ENCODE measurements at places on chromosomes 7 and 10. TPM values are rescaled to one million over a fixed set of nuclear protein-coding genes. Genes with fewer than 3 reads are reported as not detected.

AUTS2 gene
- 75.5 TPM for total RNA-seq

PON3 gene
- 20.9 TPM for total RNA-seq

PHKG1 gene
- total RNA-seq = 2.8 TPM

IDI2 gene
- total RNA-seq = 1.1 TPM

LRRD1 gene
- 14.8 TPM for total RNA-seq

SHLD2 gene
- 19.1 TPM for total RNA-seq

CDK13 gene
- total RNA-seq = 140 TPM

INHBA gene
- 8.0 TPM for total RNA-seq

MBL2 gene
- total RNA-seq = 0.12 TPM

DNA sequence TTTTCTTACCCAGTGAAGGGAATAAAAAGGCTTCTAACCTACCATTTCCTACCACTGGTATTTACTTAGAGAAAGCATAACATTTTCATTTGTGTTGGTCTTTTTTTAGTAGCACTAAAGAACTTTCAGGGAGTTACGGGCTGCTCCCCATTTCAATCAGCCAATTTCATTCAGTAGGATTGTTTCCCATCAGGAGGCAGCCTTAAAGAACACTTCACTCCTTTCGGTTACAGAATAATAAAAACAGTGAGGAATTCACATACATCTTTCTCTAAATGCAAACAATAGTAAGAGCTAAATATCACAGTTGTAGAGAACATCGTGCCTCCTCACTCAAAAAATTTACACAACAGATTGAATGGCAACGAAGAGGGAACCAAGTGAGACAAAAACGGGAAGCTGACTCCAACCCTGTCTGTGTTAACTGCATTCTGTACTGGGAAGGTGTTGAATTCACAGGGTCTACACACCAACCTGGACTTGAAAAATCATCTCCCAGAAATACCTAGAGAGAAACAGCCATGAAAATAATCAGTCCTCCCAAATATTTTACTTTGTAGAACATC is 55.5 kb upstream of the ABLIM1 start:
- H3K4me1 ChIP-seq = peaks cover 6% of the 10 kb centered on the region
- no peak overlapping the region for H3K4me3 ChIP-seq
- no peaks in the 10 kb centered on the region for H3K36me3 ChIP-seq

- H3K27ac ChIP-seq = no peak overlapping the region
- peaks cover 7% of the 10 kb centered on the region for H3K4me1 ChIP-seq
Observed at GRCh38 chr10:1102416-1102815, 46.2 kb downstream of the WDR37 start.

DNA sequence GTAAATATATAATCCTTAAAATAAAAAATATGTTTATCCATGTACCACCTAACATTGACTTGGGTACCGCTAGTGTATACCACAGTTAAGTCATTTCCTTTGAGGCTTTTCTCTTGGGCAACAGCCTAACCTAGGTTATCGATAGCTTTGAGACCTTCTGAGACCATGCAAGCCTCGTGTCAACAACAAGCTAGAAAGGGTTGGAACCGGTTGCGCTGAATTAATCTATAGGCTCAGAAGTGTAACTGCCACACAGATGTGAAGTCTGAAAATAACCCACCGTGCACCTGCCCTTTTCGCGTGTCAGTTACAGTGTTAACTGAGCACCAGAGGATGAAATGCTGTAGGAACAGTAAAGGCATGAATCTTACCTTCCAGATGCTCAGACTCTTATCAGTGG is 59.8 kb downstream of the ARID5B start:
- no peak overlapping the region for H3K4me3 ChIP-seq
- no peaks in the 10 kb centered on the region for H3K36me3 ChIP-seq
- peaks cover 6% of the 10 kb centered on the region for H3K4me1 ChIP-seq
- no peaks in the 10 kb centered on the region for H3K27me3 ChIP-seq
- H3K27ac ChIP-seq = no peak overlapping the region
- no peak for DNase-seq

DNA sequence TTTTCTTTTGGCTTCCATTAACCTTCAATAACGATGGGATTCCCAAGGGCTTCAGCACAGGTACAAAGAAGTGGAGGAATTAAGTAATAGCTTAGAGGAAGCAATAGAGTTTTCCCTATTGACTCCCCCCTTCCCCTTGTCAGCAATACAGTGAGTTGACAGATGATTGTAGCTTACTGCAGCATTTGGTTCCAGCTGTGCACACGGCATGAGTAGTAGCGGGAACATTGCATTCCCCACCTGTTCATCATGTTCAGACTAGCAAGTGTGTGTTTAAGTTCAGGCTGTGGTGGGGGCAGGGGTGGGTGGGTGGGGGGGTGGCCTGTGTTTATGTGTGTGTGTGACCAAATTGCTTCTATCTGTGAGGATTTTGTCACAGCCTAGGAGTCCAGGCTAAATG is 4.6 kb upstream of the ADRA2A start:
- H3K4me3 ChIP-seq = no peak overlapping the region
- H3K27me3 ChIP-seq = no peaks in the 10 kb centered on the region
- H3K4me1 ChIP-seq = no peaks in the 10 kb centered on the region

GRCh38 chr10:24643679-24644209 is 79.9 kb downstream of the ARHGAP21 start:
- no peak overlapping the region for H3K4me3 ChIP-seq
- H3K27me3 ChIP-seq = no peaks in the 10 kb centered on the region
- DNase-seq = no peak
- H3K36me3 ChIP-seq = no peaks in the 10 kb centered on the region

GRCh38 chr10:117710181-117710798 is 167.7 kb downstream of the EMX2 start:
- no peak overlapping the region for H3K4me3 ChIP-seq
- no peak overlapping the region for H3K27ac ChIP-seq
- no peaks in the 10 kb centered on the region for H3K4me1 ChIP-seq
- no peaks in the 10 kb centered on the region for H3K27me3 ChIP-seq
- peak; percentile 37 for DNase-seq

DNA sequence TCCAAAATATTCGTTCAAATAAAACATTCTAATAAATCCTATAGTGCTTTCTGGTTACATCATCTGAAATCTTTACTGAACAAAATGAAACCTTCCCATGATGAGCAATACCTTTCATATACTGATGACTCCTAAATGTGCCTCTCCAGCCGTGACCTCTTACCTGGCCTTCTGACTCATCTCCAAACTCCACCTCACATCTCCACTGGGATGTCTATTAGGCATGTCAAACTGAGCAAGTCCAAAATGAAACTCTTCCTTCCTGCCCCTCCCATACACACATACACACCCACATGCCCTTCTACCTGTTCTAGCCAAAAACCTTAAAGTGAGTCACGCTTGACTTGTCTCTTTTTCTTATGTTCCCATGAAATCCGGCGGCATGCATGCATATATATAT is 22.9 kb downstream of the GSAP start:
- no peaks in the 10 kb centered on the region for H3K36me3 ChIP-seq
- H3K27ac ChIP-seq = no peak overlapping the region
- no peak overlapping the region for H3K4me3 ChIP-seq
- H3K4me1 ChIP-seq = no peaks in the 10 kb centered on the region
- no peaks in the 10 kb centered on the region for H3K27me3 ChIP-seq

- H3K27ac ChIP-seq = no peak overlapping the region
- no peaks in the 10 kb centered on the region for H3K36me3 ChIP-seq
- H3K27me3 ChIP-seq = no peaks in the 10 kb centered on the region
- no peak overlapping the region for H3K4me3 ChIP-seq
- no peaks in the 10 kb centered on the region for H3K4me1 ChIP-seq
Observed at GRCh38 chr10:14451341-14451740, 120.6 kb upstream of the FRMD4A start.

GRCh38 chr7:151676759-151677158 is 157.1 kb upstream of the RHEB start:
- peaks cover 7% of the 10 kb centered on the region for H3K4me1 ChIP-seq
- no peak overlapping the region for H3K27ac ChIP-seq
- DNase-seq = no peak
- H3K27me3 ChIP-seq = no peaks in the 10 kb centered on the region

GRCh38 chr7:17042211-17042610 is 160.4 kb upstream of the AGR3 start:
- no peak overlapping the region for H3K27ac ChIP-seq
- DNase-seq = no peak
- H3K4me3 ChIP-seq = no peak overlapping the region
- no peaks in the 10 kb centered on the region for H3K27me3 ChIP-seq
- no peaks in the 10 kb centered on the region for H3K36me3 ChIP-seq

DNA sequence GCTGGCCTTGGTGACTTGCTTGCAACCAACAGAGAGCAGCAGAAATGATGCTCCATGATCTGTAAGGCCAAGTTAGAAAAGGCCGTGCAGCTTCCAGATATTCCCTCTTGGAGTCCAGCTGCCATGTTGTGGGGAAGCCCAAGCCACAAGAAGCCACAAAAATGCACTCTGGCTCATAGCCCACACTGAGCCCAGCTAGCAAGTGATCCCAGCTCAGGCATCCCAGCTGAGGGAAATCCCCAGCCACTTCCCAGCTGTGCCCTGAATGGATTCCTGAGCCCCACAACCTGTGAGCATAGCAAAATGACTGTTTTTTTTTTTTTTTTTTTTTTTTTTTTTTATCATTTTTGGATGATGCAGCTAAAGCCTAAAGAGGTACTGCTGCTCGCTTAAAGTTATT is 11.1 kb upstream of the SDK1 start:
- H3K27ac ChIP-seq = no peak overlapping the region
- H3K4me3 ChIP-seq = no peak overlapping the region
- H3K27me3 ChIP-seq = no peaks in the 10 kb centered on the region
- H3K36me3 ChIP-seq = no peaks in the 10 kb centered on the region

DNA sequence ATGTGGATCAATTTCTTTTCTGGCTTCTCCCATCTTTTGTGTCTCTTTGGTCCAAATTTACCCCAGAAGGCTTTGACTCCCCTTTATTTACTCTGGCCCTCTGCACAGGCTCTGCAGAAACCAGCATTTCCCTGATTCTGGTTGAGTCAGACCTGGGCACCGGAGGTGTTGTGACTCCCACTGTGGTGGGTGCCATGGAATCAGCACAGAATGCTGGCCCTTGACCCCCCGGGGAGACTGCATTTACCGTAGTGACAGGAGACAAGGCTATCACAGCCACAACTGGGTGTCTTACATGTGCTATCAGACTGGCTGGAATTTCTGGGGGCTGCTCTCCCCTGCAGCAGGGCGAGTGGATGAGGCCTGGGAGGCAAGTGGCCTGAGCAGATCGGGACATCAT is 37.6 kb downstream of the PLXDC2 start:
- H3K27ac ChIP-seq = no peak overlapping the region
- DNase-seq = no peak
- H3K4me1 ChIP-seq = no peaks in the 10 kb centered on the region
- no peaks in the 10 kb centered on the region for H3K36me3 ChIP-seq
- H3K27me3 ChIP-seq = no peaks in the 10 kb centered on the region

DNA sequence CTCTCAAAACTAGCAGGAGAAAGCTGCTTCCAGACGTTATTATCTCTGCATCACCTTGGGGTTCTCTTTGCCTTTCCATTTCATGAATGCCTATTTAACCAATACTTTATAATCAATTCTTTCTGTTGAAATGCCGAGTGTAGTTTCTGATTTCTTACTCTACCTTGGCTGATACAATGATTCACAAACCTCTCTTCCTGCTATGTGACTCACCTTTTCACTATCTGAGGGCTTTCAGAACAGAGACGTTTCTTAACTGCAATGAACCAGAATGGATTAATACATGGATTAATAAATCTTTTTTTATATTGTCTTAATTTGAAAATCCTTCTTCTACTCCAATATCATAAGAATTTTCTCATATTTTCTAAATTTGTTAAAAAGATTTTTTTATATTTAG is 46.4 kb upstream of the ZNF746 start:
- H3K27ac ChIP-seq = no peak overlapping the region
- no peaks in the 10 kb centered on the region for H3K4me1 ChIP-seq
- no peaks in the 10 kb centered on the region for H3K27me3 ChIP-seq
- H3K36me3 ChIP-seq = no peaks in the 10 kb centered on the region
- no peak overlapping the region for H3K4me3 ChIP-seq

GRCh38 chr7:102869195-102869594 is 43.6 kb upstream of the LRRC17 start:
- no peaks in the 10 kb centered on the region for H3K36me3 ChIP-seq
- DNase-seq = no peak
- no peaks in the 10 kb centered on the region for H3K27me3 ChIP-seq
- H3K4me1 ChIP-seq = no peaks in the 10 kb centered on the region
- no peak overlapping the region for H3K4me3 ChIP-seq

DNA sequence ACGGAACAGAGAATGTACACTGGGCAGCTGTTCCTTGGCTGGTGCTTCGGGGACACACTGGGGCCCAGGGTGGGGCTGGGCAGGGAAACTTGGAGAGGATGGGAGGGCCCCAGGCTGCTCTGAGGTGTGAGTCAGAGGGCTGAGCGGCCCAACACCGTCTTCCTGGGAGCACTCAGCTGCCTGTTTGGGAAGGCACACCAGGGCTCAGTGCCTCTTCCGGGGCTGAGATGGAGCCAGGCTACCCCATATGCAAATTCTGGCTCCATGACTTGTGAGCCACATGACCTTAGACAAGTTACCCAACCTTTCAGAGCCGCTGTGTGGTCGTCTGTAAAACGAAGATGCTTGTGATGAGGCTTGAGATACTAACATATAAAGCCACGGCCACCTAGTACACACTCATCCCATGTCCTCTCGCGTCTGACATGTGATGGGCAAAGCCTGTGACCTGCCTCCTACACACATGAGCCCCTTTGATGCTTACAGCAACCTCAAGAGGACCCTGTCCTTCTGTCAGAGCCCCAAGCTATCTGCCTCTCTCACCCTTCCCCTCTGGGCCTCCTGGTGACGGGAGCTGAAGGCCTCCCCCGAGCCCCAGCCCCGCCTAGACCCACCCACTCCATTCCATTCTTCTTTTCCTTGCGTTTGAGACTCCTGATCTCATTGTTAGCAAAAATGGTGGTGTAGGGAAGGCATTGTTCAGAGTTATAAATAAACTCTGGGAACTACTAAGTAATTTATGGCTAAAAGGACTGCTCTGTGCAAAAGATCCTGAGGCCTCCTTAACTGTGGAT is 26.1 kb downstream of the KLRG2 start:
- no peaks in the 10 kb centered on the region for H3K4me1 ChIP-seq
- no peak for DNase-seq
- H3K4me3 ChIP-seq = no peak overlapping the region
- no peak overlapping the region for H3K27ac ChIP-seq

GRCh38 chr7:134014935-134015334 is 112.2 kb upstream of the LRGUK start:
- no peak for DNase-seq
- H3K27ac ChIP-seq = no peak overlapping the region
- no peaks in the 10 kb centered on the region for H3K4me1 ChIP-seq
- no peaks in the 10 kb centered on the region for H3K27me3 ChIP-seq
- no peaks in the 10 kb centered on the region for H3K36me3 ChIP-seq

DNA sequence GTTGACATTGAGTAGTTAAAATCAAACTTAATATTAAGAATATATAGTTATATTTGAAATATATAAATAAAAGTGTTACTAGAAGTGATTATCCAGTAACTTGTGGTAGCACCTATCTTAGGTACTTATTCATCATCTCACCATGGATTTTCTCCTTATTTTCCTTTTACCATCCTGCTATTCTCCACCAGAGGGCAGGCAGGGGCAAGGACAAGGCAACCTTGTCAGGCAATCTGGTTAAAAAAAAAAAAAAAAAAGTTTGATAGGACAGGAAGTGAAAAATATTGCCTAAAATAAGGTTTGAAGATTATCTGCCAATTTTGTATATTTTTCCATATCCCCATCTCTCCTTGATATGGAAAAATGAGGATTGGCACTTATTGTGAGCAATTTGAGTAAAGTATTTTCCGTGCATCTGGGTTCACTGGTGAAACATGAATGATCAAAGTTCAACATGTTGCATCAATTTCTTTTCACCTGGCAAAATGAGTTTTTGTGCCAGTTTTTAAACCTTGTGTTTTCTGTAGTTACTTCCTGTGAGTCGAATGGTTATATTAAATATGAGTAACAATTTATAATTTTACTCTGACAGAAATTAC is 256.7 kb downstream of the AGMO start:
- no peak overlapping the region for H3K4me3 ChIP-seq
- DNase-seq = peak; percentile 68
- H3K27me3 ChIP-seq = no peaks in the 10 kb centered on the region
- no peaks in the 10 kb centered on the region for H3K4me1 ChIP-seq

Measured in testis (tissue), 5 donors.